ENCODE measurements at places on chromosomes 7 and 10.

DNA sequence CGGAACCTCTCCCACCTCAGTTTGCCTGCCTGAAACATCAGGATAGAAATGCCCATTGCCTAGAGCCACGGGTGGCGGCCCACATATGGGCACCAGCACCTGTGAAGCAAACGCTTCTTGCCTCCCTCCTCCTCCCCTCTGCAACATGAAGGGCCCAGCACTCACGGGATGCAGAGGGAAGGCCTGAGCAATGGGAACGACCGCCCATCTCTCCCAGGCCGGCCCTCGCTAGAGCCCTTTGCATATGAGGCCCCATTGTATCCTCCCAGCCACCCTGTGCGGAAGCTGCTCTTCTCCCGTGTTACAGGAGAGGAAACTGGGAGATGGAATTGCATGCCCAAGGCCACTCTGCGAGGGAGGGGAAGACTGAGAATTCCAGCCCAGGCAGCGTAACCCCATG, 88.2 kb downstream of the RGS10 start:
- no peak for DNase-seq

GRCh38 chr10:124641282-124642087, 102.7 kb downstream of the FAM53B start:
- no peak for DNase-seq

DNA sequence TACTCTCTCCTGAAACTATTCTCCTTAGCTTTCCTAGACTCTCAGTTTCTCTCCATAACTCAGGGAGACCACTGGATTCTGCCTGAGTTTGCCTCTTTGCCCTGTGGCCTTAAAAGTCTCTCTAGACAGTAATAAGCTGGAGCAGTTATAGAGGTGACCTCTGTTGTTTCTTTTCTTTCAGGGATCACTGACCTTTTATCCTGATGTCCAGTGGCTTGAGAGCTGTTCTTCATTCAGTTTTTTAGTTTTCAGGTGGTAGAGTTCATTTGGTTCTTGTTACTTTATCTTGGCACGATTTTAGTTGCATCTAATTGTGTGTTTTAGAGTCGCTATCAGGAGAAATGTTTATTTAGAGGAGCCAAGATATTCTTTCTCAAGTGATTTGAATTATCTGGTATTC, 37.7 kb downstream of the TAX1BP1 start:
- DNase-seq, result no peak

DNA sequence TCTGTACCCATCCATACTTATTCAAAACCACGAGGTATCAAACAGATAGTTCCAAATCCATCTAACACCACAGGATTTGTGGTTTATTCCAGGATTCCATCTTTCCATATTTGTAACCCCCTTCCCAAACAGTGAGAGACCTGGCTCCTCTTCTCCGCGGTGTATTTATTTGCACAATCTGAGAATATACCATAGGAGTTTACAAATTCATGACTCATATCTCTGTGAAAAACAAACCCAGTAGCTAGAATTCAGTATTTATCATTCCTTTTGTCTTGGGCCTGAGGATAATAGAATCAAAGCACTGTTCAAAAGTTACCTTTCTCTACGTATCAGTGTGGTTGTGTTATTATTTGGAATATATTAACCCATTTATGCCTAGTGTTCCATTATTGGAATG, 31.9 kb downstream of the PDSS1 start:
- no peak for DNase-seq

DNA sequence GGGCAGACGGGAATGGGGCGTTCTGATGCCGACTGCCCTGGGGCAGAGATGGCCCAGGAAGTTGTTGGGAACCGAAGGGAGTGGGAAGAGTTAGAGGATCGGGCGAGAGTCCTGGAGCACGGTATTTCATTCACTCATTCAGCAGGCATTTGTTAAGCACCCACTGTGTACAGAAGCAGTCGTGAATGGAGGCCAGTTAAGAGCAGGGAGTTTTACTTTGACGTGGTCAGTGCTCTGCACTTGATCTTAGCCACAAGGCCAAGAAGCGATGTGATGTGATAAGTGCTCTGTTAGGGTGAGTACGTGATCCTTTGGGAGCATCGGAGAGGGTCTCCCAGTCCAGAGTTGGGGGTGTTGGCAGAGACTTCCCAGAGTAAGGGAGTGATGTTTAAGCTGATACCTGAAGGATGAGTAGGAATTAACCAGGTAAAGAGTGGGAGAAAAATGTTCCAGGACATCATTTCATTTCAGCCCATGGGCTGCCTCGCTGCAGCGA, 890 bp downstream of the ZFYVE27 start:
- no peak for DNase-seq

GRCh38 chr10:124025660-124026588, 67.5 kb downstream of the CHST15 start:
- no peak for DNase-seq

DNA sequence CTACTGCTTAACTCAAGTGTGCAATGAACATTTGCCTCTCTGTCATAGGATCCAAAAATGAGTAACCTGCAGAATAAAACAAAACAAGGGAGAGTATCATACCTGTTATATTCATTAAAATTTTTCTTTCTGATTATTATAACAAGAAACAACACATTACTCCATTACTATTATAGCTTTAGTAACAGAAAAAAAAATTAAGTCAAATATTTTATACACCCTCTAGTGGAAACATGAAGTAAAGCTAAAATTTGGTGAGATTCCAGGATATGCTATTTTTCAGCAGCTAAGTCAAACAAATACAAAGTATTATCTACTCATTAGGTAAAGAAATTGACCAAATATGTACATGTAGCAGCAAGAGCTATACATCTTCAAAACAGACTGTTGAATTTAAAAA, 56.3 kb downstream of the PDZD8 start:
- no peak for DNase-seq

DNA sequence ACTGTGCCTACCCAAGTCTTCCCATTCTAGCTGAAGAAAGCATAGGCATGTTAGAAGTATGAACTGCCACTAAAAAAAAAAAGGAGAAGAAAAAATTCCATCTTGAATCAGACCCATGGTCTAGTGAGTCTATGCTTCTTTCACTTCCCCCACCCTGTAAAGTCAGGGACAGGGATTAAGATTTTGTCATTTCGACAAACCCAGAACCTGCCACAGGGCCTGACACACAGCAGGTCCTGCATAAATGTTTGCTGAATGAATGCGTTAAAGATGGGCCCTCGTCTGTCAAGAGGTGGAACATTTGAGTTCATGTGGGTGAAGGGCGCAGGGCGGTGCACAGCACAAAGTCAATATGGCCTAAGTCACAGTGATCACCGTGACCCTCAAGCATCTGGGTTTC, 4.9 kb downstream of the HIPK2 start:
- DNase-seq, result no peak

DNA sequence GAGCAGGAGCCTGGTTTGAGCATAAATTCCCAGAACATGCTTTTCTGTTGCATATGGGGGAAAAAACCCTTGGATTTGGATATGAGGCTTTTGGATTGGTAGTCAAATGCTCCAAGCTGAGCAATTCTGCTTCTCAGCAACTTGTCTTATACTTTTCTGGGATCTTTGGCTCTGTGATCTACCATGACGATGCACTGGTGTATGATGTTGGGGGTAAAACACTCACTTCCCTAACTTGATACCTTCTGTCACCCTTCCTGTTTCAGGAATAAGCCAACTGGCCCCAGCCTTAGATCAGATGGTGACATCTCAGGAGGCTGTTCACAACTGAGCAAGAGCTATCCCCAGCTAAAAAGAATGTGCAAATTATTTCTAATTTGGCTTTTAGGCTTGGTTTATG, 13.1 kb upstream of the CPA4 start:
- DNase-seq, result no peak

GRCh38 chr10:69963835-69964710, 88.6 kb upstream of the MACROH2A2 start:
- DNase-seq, result no peak

DNA sequence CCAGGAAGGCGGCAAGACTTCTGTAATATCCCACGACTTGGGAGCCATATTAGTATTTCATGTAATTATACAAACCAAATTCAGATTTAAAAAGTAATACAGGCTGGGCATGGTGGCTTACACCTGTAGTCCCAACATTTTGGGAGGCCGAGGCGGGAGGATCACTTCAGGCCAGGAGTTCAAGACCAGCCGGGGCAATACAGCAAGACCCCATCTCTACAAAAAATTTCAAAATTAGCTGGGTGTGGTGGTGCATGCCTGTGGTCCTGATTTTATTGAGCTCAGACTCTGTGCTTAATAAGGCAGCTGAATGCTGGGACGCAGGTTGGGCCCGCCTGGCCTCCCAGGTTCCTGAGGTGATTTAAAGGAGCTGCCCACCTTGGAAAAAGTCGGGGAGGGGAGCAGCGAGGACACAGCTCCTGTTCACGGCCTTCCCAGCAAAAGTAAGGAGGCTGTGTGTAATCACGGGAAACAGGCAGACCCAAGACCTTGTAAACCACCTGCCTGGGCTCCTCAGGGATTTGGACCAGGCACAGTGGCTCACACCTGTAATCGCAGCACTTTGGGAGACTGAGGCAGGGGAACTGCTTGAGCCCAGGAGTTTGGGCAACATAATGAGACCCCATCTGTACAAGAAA, 93.0 kb upstream of the DNAAF5 start:
- DNase-seq, result no peak

GRCh38 chr7:30091491-30091912, 43.3 kb upstream of the MTURN start:
- DNase-seq, result no peak

- DNase-seq, result no peak
Observed at GRCh38 chr10:9709849-9710248, 1307.8 kb upstream of the CELF2 start.

DNA sequence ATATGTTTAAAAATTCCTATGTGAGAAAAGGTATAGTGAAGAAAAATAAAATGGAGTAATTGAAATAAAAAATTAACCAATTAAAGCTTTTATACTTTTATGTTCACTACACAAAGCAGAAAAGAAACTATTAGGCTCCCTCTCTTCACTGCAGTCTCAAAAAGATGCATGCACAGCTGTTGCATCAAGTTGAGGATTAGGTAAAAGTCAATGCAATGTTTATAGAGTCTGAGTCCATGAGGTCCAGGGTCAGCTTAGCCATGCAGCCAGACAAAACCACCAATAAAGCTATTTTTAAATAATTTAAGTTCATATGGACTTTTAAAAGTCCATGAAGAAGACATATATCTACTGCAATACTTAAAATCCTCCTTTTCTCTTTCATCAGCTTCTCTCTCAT, 31.1 kb upstream of the ING3 start:
- no peak for DNase-seq

DNA sequence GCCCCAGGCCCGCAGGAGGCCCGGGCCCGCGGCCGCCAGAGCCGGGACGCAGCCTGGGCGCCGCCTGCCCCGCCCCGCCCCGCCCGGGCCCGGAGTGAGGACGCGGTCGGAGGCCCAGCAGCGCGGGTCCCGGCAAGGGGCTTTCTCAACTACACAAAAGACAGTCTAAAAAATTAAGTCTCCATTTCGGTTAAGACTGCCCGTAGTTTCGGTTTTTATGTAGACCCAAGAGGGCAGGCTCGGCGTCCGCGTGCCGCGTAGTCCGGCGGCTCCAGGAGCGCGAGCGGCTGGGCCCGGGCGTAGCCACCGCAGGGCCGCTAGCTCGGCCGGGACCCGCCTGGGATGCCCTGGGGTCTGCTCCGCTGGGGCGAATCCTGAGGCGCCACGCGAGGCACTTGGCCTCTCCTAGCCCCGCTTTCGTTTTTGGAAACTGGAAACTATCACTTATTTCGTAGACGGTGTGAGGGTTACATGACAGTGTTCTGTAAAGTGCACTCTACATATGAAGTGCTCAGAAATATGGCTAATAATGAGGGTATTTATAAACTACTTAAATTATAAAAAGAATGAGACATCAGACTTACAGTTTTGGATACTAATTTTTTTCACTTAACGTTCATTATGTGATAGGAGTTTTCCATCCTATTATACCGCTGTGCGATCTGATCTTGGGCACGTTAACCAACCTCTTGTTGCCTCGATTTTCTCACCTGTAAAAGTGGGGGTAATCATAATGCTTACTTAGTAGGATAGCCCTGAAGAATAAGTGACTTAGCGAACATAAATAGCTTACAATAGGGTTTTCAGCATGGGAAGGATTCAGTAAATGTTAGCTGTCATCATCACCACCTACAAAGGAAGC, 573 bp downstream of the BLVRA start:
- peak; percentile 42 for DNase-seq

DNA sequence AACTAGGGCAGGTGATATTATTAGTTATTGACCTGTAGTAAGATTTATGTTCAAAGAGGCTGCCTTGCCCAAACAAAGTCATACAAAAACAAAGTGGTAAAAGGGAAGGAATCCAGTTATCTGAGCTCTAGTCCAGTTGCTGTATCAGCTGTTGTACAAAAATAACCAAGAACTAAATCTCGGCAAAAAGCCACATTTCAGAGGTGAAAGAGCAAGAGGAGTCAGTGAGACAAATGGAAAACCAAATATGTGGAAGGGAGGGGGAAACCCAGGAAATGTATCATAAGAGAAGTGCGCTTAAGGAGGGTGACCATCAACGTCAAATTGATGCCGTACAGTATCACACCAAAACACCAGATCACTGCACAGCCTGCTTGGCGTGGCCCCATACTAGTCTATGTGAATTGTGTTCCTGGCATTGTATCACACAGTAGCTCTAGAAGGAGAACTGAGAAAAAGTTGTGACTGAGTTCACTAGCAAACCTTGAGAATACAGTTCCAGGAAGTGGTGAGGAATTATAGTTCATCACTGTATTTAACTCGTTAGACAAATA, 6.4 kb downstream of the AGBL3 start:
- DNase-seq, result no peak

GRCh38 chr10:32153931-32154330, 97.7 kb upstream of the KIF5B start:
- no peak for DNase-seq

GRCh38 chr7:32892521-32893206, 1.1 kb upstream of the KBTBD2 start:
- DNase-seq, result peak; percentile 44

DNA sequence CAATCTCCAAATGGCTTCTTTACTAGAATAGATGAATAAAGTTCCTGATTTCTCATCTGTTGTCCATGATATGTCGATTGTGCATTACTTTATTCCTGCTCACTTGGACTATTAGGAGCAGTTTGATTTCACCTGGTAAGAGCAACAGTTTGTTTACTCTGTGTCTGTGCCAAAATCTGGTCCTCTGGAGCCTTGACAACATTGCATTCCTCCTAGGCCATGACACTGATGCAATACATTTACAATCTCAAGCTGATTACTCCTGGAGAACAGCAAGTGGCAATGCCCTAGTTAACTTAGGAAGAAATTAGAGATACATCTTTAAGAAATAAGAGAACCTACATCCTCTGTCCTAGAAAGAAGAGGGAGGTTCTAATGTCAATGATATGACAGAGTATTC, 71.8 kb downstream of the SGCE start:
- no peak for DNase-seq

DNA sequence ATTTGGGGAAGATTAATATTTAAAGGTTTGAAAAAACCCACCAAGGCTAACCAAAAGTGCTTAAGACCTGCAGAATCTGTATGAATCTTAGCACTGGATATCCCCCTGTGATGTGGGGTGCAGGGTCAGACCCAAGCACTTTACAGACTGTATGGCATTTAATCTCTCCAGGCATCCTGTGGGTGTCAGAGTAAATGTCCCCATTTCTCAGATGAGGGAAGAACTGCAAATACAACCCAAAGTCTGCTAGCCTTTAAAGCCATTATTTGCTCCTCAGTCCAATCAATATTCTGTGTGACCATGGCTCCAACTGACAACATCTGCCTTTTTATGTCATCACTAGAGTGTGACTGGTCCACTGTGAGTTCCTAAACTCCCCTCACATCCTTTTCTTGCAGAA, 10.0 kb upstream of the MBL2 start:
- DNase-seq, result no peak

GRCh38 chr10:103445767-103446567, 6.2 kb downstream of the CALHM2 start:
- DNase-seq, result no peak

GRCh38 chr7:23347682-23348180, 48.6 kb downstream of the MALSU1 start:
- no peak for DNase-seq

Data from left renal cortex interstitium (tissue), 4 donors.